ENCODE measurements at places on chromosomes 4 and X. TPM values are rescaled to one million over a fixed set of nuclear protein-coding genes. Genes with fewer than 3 reads are reported as not detected.

The ETDA gene
- total RNA-seq: not detected

The ALAS2 gene
- total RNA-seq: not detected

The TBC1D25 gene
- total RNA-seq: 3.0 TPM

The GAGE12E gene
- total RNA-seq: not detected

The ASB12 gene
- total RNA-seq: not detected

The S100P gene
- total RNA-seq: 9.2 TPM

The SPANXA2 gene
- total RNA-seq: not detected

The BTC gene
- total RNA-seq: 1.7 TPM

DNA sequence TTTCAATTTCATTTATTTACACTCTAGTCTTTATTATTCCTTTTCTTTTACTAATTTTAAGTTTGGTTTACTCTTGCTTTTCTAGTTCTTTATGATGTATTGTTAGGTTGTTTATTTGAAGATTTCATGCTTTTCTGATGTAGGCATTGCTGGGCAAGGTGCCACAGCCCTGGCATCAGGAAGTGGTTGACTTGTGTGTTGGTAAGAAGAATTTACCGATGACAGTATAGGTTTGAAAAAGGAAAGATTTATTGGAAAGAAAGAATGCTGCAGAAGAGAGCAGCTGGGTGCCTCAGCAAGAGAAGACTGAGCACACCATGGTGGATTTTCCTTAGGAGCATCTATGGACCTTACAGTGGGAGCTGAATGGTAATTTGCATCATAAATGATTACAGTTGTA lies 153.2 kb downstream of the KLF8 start:
- no peak for DNase-seq

- DNase-seq: no peak
These were observed 123.4 kb downstream of the PARM1 start for GRCh38 chr4:75056277-75056676.

DNA sequence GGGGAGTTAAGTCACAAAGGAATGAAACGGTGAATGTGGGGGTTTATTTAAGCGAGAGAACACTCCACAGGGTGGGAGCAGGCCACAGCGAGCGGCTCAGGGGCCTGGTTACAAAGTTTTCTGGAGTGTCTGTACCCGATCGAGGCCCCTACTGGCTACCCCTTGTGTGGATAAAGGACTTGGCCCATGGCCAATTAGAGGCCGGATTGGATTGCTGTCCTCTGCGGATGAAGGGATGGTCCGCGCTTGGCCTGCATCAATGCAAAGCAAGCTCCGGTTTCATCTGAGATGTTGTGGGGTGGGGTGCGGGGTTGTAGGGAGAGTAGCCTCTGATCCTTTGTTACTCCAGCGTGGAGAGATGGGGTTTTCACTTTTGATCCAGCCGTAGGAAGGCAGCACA lies 1574.5 kb upstream of the TENM3 start:
- DNase-seq: no peak

DNA sequence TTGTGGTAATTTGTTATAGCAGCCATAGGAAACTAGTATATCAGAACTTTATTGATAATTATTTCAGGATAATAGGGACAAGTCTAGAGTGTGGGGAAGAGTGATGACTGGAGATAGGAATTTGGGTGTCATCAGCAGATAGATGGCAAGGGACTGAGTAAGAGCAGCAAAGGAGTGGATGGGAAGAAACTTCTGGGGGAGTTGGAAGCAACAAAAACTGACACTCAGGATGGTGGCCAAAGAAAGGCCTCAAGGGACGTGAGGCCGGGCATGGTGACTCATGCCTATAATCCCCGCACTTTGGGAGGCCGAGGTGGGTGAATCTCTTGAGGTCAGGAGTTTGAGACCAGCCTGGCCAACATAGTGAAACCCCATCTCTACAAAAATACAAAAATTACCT lies 9.1 kb upstream of the SLC25A5 start:
- no peak for DNase-seq

DNA sequence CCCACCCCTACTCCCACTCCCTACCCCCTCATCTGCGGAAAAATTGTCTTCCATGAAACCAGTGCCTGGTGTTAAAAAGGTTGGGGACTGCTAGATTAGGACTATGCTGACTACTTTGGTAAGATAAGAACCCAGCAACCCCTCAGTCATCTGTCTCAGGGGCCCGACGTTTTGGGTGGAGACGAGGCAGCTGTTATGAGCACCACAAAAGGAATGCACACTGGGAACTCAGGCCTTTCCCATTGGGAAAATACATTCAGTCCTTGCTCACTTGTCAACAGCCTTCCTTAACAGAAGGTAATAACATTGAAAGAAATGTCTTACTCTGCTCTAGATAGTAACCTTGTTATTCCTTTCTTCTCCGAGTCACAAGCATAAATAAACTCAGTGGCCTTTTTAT lies 310.8 kb downstream of the AFF2 start:
- DNase-seq: no peak

DNA sequence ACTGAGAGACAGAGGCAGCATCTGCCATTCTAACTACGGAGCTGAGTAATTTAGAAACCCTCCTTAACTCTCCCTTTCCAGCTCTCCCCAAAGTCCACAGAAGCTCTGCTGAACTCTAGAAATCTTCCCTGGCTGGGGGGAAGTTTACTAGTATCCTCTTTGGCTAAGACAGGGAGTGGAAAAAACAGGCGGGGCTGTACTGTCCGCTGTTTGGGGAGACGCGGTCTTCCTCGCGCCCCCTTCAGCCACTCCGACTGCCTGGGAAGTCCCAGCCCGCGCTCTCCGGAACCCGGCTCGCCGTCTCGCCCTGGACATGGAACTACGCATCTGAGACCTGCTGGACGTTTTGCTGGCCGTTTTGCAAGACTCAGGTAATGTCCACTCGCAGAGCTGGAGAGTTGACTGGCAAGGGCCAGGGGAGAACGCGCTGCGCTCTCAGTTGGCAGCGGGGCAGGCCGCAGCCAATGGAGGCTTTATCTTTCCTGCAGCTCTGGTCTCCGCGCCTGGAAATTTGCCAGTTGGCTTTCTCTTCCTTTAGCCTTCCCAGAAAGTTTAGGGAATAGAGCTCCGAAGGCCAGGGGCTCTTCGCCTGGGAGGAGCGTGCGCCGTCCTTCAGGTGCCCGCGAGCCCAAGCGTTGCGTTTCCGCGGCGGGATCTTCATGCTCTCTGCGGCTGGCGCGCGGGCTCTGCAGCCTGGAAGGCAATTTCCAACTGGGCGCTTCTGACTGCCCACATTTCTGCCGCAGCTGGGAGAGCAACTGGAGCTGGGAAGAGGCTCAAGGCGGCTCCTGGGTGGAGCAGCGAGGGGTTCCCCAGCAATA lies 892 bp downstream of the IL1RAPL2 start:
- peak; percentile 18 for DNase-seq

- DNase-seq: no peak
These were observed 105.9 kb upstream of the DIAPH2 start for GRCh38 chrX:96578781-96579180.

GRCh38 chrX:136417806-136418205 lies 69.9 kb upstream of the BRS3 start:
- DNase-seq: no peak

DNA sequence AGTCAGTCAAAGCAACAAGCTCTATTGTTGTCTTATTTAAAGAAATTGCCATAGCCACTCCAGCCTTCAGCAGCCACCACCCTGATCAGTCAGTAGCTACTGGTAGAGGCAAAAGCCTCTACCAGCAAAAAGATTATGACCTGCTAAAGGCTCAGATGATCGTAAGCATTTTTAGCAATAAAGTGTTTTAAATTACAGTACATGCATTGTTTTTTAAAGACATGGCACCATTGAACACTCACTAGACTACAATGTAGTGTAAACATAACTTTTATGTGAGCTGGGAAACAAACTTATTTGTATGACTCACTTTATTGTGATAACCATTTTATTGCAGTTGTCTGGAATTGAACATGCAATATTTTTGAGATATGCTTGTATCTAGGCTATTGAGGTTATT lies 32.3 kb upstream of the DYNLT3 start:
- DNase-seq: no peak

GRCh38 chrX:68059469-68059868 lies 373.8 kb downstream of the OPHN1 start:
- DNase-seq: no peak

DNA sequence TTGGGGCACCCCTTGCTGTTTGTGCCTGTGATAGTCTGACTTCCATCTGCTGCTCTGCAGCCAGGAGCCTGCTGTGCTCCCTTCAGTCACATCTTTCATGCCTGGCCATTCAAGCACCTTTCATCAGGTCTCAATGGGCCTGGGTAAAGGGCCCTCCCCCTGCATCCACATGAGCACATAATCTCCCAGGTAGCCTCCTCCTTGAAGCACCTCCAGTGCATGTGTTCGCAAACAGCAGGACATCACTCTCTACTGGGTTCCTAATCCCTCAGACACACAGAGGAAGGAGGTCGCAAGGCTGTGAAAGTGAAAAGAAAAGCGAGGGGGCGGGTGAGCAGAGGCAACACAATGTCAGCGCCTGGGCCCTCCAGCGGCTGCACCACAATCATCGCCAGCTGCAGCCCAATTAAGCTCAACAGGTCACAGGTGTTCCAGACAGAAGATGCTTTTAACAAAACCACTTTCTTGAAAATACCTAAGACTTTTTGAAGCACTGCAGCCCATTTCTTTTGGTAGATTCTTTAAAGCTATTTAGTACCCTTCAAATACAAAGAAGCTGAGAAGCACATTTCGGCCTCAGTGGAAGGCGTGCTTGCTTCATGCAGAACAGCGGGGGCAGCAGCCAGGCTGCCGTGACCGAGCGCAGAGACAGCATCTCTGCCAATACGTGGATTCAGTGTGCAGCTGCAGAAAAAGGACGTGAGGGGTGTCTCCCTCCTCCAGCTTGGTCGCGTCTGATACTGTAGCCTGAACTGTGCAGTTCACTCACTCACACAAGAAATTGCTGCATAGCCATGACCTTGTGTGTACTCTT lies 92.2 kb upstream of the SPRY1 start:
- no peak for DNase-seq

GRCh38 chr4:165583341-165583740 lies 204.5 kb downstream of the CPE start:
- no peak for DNase-seq

- DNase-seq: peak; percentile 85
These were observed 34.2 kb downstream of the WDR13 start for GRCh38 chrX:48631376-48632090.

DNA sequence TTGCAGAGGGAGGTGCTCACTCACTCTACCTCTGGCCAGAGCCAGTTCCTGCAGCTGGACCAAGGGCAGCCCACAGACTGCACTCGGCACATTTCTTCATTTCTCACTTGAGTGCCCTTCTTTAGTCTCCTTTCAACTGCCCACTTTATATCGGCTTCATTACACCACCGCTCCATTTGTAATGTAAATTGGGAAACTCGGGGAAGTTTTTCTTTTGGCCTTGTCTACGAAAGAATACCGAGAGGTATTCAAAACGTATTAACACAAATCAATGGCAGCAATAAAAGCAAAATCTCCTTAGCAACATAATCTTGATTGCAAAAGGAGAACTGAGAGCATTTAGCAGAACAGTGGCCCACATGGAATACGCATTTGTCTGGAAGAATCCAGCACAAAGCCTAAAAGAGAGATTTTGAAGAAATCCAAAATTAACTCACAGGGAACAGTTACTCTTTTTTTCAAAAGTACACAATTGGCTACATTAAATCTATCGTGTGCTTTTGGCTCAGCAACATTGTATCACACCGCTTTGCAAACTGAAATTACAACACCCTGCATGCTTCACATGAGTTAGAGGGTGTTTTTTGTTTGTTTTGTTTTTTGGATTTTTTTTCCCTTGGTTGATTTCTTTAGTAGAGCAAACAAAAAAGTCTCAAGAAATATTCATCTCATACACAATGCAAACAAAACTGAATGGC lies 62.6 kb downstream of the CHIC2 start:
- DNase-seq: no peak

DNA sequence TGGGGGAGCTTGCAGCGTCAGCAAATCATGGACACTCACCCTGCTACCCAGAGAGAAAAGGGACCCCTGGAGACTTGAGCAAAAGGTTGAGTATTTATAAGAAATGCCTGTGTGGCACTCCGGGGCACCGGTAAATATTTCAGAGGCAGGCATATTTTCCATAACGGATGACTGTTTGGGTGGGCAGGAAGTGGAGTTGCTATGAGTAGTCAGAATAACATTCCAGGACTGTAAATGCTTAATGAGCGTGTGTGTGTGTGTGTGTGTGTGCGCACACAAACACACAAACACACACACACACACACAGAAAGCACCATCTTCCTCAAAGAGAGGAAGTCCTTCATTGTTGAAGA lies 74.6 kb downstream of the MXRA5 start:
- DNase-seq: peak; percentile 17

DNA sequence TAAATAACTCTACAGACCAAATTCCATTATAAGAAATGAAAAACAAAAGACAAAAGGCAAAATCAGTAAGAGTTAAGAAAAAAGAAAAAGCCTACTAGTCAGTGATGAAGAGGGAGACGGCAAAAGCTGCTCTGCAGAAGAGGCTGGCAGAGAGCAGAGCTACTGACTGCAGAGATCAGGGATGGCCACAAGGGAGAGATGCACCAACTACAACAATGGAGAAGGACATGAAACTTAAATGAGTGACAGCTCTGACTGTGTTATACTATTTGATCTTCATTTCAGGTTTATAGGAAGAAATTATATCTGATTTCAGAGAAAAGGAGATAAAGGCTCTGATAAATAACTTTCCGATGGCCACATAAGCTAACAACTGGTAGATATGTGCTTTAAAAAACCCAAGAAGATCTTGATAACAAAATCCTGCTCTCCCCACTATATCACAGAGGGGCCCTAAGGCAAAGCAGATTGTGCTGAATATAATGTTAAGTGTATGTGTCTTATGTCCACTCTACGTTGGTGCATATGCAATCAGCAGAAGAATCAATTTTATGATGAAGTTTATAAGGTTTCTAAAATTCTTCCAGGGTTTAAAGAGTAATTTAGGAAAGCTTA lies 58.4 kb upstream of the COX18 start:
- peak; percentile 35 for DNase-seq

DNA sequence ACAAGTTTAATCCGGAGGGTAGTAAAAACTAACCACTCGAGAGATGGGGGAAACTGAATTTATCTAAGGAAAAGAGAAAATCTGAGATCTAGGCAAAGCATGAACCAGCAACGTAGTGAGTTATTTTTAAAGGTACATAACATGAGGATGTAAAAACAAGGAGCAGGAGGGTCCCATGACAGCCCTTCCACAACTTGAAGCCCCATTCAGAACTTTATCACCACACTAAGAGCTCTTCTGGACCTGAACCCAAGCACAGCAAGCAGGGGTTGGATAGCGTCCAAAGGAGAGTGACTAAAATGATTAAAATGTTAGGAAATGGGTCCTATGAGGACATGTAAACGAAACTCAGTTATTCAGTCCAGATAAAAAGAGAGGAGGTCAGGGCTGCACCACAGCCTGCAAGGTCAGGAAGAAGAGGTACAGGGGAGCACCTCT lies 16.2 kb downstream of the SH3RF1 start:
- no peak for DNase-seq

- DNase-seq: no peak
These were observed 40.8 kb downstream of the LRBA start for GRCh38 chr4:150974252-150974640.

Measured in hepatocyte (in vitro differentiated cells).